ENCODE measurements at places on chromosomes 2 and 18.

GRCh38 chr18:887716-888115 is 17.0 kb upstream of the ADCYAP1 start:
- no peak for DNase-seq

GRCh38 chr2:209876211-209876610 is 104.6 kb downstream of the UNC80 start:
- no peak for DNase-seq

GRCh38 chr2:61664190-61664589 is 126.0 kb upstream of the XPO1 start:
- no peak for DNase-seq

DNA sequence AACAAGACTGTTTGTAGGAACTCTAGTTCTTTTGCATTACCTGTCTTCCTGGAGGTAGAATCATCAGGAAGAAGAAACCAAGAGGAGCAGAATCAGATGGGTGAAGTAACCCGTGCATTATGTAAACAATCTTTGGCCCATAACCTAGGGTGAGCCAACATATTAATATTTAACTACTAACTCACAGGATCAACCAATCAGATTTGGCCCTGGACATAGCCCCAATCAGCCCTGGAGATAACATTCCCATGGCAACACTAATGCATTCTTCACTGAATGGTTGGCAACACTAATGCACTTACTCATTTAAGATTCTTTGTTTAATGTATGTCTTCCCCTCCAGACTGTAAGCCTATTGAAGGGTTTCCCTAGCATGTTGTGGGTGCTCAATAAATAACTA is 72.0 kb upstream of the CTAGE1 start:
- no peak for DNase-seq

DNA sequence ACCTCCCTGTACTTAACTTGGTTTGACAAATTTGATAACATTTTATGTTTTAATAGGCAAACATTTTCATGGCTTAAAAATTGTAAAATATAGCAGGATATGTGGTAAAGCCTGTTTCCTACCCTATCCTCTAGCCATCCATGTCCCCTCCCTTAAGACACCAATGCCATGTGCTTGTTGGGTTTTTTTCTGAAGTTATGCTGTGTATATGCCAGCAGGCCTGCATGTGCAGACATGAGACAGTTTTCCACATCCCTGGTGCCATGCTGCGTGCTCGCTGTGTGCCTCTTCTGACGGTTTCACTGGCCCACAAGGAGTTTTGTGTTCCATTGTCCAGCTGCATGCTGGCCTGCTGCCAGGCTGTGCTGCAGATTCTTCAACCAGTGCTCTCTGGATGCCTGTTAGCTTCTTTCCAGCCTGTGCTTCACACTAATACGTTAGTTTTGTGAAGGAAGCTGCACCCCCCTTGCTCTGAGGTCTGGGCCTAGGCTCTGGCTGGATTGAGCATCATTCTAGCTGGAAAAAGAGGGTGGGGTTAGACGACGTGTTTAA is 16.9 kb downstream of the INPP4A start:
- no peak for DNase-seq

DNA sequence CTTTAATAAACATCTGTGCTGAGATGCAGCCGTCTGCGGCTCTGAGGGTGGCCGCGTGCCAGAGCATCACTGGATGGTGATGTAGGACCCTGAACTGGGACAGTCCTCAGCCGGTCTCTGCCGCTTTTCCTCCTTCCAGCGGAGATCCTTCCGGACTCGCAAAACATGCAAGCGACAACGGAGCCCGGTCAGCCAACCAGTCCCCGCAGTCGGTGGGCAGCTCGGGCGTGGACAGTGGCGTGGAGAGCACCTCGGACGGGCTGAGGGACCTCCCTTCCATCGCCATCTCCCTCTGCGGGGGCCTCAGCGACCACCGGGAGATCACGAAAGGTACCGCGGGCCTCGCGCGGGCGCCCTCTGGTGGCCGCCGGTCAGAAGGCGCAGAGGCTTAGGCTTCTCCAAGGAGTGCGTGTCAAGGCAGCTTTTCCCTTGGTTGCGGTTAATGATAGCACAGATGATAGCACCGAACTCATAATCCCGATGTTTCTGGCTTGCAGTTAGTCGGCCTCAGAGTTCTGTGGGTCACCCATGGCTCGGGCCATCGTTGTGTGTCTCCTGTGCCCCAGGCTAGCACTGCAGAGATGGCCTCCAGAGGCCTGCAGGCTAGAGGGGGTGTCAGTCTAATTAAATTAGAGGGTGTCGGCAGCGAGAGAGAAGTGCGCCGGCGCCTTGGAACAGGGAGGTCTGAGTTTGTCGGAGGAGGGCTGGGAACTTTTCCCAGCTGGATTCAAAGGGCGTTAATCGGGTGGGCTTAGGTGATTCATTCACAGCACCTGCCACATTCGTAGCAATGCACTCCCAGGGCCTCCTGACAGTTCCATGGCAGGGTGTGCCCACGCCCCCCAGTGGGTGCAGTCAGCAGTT is 38.5 kb downstream of the LPIN1 start:
- peak; percentile 15 for DNase-seq

DNA sequence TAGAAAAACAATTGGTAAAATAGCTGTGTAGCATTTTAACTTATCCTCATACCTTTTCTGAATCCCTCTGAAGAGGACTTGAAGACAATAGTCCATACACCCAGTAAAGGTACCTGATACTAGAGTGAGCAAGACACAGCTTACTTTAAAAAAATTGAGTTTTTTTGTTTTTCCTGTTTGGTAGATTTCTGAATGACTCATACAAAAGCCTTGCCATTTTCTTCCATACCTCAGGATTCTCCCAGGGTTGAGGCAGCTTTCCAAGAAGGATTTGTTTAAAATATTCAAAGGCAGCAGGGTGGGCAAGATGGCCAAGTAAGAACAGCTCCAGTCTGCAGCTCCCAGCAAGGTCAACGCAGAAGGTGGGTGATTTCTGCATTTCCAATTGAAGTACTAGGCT is 551.0 kb upstream of the LRATD1 start:
- DNase-seq, result no peak

Measured in prostate gland (tissue), 2 donors.